ENCODE measurements at places on chromosomes 3 and 15.
A peak's percentile ranks its signal among the peaks of the same experiment; 100 is the strongest.

DNA sequence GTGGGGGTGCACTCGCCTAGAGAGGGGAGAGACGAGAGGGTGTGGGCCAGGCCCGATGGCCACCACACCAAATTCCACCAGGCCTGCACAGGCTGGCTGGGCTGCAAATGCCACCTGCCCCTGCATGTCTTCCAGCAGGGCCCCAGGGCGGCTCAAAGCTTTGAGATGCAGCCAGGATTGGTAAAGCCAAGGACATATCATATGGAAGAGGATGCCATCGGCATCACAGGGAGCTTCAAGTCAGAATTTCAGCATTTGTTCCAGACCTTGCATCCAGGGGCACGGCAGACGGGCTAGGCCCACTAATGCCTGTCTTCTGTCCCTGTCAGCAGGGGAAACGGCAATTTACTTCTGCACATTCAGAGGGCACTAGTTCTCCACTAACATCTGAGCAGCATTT is 97.8 kb downstream of the NUP210 start:
- no peak overlapping the region for H3K4me3 ChIP-seq
- H3K4me1 ChIP-seq, result no peaks in the 10 kb centered on the region
- no peak overlapping the region for H3K27ac ChIP-seq

GRCh38 chr15:40081691-40082194 is 26.9 kb downstream of the BMF start:
- no peaks in the 10 kb centered on the region for H3K36me3 ChIP-seq
- no peaks in the 10 kb centered on the region for H3K27me3 ChIP-seq
- peak overlapping the region; percentile 48 for H3K4me3 ChIP-seq
- H3K4me1 ChIP-seq, result peaks cover 26% of the 10 kb centered on the region

DNA sequence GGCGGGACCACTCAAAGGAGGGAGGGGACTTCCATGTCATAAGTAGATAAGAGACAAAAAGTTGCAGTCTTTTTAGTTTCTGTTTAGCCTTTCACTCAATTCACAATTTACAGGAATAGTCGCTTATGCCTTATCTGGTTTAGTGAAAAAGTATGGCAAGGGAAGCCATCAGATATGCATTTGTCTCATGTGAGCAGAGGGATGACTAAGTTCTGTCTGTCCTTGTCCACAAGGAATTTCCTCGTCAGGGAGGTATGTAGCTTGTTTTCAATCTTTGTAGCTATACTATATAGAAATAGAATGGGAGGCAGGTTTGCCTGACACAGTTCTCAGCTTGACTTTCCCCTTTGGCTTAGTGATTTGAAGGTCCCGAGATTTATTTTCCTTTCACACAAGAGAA is 882.8 kb downstream of the NAALADL2 start:
- H3K27ac ChIP-seq, result no peak overlapping the region
- H3K27me3 ChIP-seq, result no peaks in the 10 kb centered on the region

DNA sequence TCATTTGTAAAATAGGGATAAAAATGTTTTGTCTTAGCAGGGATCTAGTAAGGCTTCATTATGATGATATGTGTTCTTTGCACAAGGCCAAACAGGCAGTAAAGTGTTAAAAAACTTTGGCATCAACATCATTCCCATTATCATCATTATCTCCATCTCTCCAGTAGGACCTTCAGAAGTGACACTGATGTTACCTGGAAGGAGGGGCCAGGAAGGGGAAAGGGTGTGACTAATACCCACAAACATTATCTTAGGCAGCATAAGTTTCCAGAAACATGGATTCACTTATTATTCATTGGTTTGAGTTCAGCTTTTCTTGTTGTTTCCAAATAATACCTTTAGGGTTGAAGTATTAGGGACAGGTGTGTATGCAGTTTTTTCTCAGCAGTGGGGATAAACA is 399.6 kb downstream of the PTPRG start:
- no peak for DNase-seq
- H3K4me1 ChIP-seq, result peaks cover 9% of the 10 kb centered on the region
- H3K27me3 ChIP-seq, result no peaks in the 10 kb centered on the region
- H3K4me3 ChIP-seq, result no peak overlapping the region
- H3K27ac ChIP-seq, result no peak overlapping the region

GRCh38 chr15:57761562-57761961 is 55.0 kb downstream of the POLR2M start:
- H3K36me3 ChIP-seq, result no peaks in the 10 kb centered on the region
- H3K27ac ChIP-seq, result no peak overlapping the region
- no peak for DNase-seq
- H3K27me3 ChIP-seq, result no peaks in the 10 kb centered on the region

GRCh38 chr3:195160908-195161434 is 110.0 kb downstream of the XXYLT1 start:
- H3K4me1 ChIP-seq, result peaks cover 16% of the 10 kb centered on the region
- DNase-seq, result no peak
- no peaks in the 10 kb centered on the region for H3K36me3 ChIP-seq

GRCh38 chr3:197392961-197393360 is 94.5 kb upstream of the DLG1 start:
- peak overlapping the region; percentile 99 for H3K27ac ChIP-seq
- peaks cover 29% of the 10 kb centered on the region for H3K4me1 ChIP-seq
- DNase-seq, result peak; percentile 71
- H3K27me3 ChIP-seq, result peaks cover 3% of the 10 kb centered on the region
- no peak overlapping the region for H3K4me3 ChIP-seq

GRCh38 chr3:126373682-126374601 is 16.7 kb upstream of the KLF15 start:
- no peaks in the 10 kb centered on the region for H3K36me3 ChIP-seq
- H3K4me1 ChIP-seq, result no peaks in the 10 kb centered on the region
- H3K27ac ChIP-seq, result no peak overlapping the region
- peaks cover 5% of the 10 kb centered on the region for H3K27me3 ChIP-seq
- H3K4me3 ChIP-seq, result no peak overlapping the region
- peak; percentile 57 for DNase-seq

- H3K4me3 ChIP-seq, result no peak overlapping the region
- peaks cover 7% of the 10 kb centered on the region for H3K4me1 ChIP-seq
- peaks cover 15% of the 10 kb centered on the region for H3K27me3 ChIP-seq
- DNase-seq, result no peak
- no peaks in the 10 kb centered on the region for H3K36me3 ChIP-seq
Measured at GRCh38 chr3:194973366-194974000, 287.8 kb downstream of the FAM43A start.

- no peaks in the 10 kb centered on the region for H3K36me3 ChIP-seq
- no peak overlapping the region for H3K27ac ChIP-seq
- H3K4me3 ChIP-seq, result no peak overlapping the region
- H3K4me1 ChIP-seq, result peaks cover 6% of the 10 kb centered on the region
Measured at GRCh38 chr3:58214484-58215316, 3.9 kb upstream of the DNASE1L3 start.

DNA sequence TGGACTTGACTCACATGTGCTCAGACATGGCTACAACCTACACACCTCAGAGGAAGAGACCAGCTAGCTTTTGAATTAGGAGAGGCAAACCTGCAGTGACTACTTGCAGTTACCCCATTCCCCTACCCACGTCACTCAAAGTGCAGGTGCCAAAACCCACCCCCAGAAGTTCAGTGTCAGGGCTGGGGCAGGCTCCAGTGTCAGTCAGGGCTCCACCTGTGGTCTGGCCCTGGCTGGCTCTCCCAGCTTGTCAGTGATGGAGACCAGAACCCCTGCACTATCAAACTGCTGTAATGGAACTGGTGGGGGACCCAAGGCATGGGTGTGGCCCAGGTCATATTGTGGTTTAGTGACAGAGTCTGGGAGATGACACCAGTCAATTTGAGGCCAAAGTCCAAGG is 32.6 kb upstream of the SLC41A3 start:
- H3K4me1 ChIP-seq, result no peaks in the 10 kb centered on the region
- H3K27ac ChIP-seq, result no peak overlapping the region
- H3K27me3 ChIP-seq, result peaks cover 2% of the 10 kb centered on the region
- no peaks in the 10 kb centered on the region for H3K36me3 ChIP-seq
- DNase-seq, result no peak

DNA sequence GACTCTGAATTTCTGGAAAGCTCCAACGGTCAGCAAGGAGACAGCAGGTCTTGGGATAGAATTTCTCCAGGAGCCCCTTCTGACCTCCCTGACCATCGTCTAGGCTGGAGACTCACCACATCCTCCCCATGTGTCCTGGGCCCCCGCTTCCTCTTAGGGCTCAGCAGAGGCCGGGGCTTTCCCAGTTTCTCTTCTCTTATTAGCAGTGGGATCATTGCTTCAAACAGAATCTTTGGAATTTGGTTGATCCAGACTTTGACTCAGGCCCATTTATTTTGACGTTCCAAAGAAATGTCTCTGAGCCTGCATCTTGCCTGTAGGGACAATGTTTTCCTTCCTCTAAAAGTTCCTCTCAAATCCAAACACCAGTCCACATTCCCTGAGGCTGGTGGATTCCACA is 38.4 kb upstream of the SLC6A6 start:
- H3K4me1 ChIP-seq, result peaks cover 17% of the 10 kb centered on the region
- no peak overlapping the region for H3K4me3 ChIP-seq
- no peaks in the 10 kb centered on the region for H3K36me3 ChIP-seq
- H3K27me3 ChIP-seq, result peaks cover 21% of the 10 kb centered on the region
- peak; percentile 47 for DNase-seq

GRCh38 chr3:59839283-59839682 is 789.5 kb upstream of the CFAP20DC start:
- no peaks in the 10 kb centered on the region for H3K36me3 ChIP-seq
- peak; percentile 76 for DNase-seq
- no peak overlapping the region for H3K27ac ChIP-seq
- H3K27me3 ChIP-seq, result no peaks in the 10 kb centered on the region

DNA sequence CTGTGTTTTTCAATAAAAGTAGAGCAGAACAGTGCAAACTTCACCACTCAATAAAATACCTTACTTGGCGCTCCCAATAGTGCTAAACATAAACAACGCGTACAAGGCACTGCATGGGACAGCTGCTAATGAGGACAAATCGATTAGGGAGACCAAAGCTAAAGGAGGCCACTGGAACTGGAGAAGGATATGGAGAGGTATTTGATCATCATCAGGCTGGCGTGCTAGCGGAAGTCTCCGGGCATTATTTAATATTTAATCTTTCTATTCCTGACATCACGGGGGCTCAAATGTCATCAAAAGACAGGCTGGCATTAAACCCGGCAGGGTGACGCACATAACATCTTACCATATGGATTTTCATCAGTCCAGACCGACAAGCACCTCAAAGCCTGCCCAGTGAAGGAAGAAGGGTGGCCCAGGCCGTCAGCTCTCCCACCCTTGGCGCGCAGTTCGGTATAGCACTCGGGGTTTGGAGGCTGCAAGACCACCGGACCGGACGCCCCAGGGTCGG is 604 bp downstream of the CCPG1 start:
- H3K27me3 ChIP-seq, result no peaks in the 10 kb centered on the region
- H3K4me1 ChIP-seq, result peaks cover 5% of the 10 kb centered on the region
- H3K36me3 ChIP-seq, result no peaks in the 10 kb centered on the region
- peak overlapping the region; percentile 83 for H3K4me3 ChIP-seq
- H3K27ac ChIP-seq, result peak overlapping the region; percentile 81

DNA sequence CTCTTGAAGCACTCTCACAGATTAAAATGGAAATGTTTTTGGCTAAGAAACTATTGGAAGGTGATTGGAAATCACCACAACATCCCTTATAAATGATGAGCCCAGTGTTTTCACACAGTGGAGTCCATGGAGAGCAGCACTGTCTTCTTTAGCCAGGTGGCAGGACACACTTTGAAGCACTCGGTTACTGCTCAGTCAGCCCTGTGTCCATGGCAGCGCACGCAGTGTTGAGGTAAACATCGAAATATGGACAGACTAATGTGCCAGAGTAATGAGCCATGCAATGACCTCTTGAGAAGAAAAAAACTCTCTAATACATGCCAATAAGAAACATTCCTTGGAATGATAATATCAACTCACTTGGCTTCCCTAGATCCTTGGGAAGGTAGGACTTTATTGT is 66.6 kb downstream of the TGFBR2 start:
- no peak overlapping the region for H3K4me3 ChIP-seq
- no peaks in the 10 kb centered on the region for H3K4me1 ChIP-seq
- H3K27ac ChIP-seq, result no peak overlapping the region
- H3K27me3 ChIP-seq, result no peaks in the 10 kb centered on the region
- peak; percentile 50 for DNase-seq

- H3K27me3 ChIP-seq, result no peaks in the 10 kb centered on the region
- peak; percentile 87 for DNase-seq
- H3K4me1 ChIP-seq, result peaks cover 15% of the 10 kb centered on the region
- no peak overlapping the region for H3K4me3 ChIP-seq
- peak overlapping the region; percentile 52 for H3K27ac ChIP-seq
Measured at GRCh38 chr3:4416961-4417360, 50.1 kb downstream of the SUMF1 start.

GRCh38 chr3:45313743-45314403 is 74.5 kb upstream of the LARS2 start:
- H3K27ac ChIP-seq, result no peak overlapping the region
- no peaks in the 10 kb centered on the region for H3K36me3 ChIP-seq
- H3K4me3 ChIP-seq, result no peak overlapping the region
- H3K4me1 ChIP-seq, result no peaks in the 10 kb centered on the region

DNA sequence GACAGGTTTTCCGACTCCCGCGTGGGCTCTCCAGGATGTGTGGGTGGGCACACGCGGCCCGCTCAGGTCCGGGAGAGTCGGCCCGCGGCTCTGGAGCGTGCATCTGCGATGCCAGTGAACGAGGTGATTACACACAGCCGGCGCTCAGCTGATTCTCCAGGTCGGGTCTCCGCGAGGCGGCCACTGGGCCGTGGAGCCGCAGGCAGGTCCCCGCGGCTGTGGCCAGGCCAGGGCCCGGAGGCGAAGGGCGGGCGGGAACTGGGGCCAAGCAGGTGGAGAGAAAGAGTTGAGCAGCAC is 13.2 kb downstream of the PAK6 start:
- no peak for DNase-seq
- H3K27ac ChIP-seq, result no peak overlapping the region
- peaks cover 31% of the 10 kb centered on the region for H3K27me3 ChIP-seq
- no peaks in the 10 kb centered on the region for H3K36me3 ChIP-seq

- no peaks in the 10 kb centered on the region for H3K36me3 ChIP-seq
- H3K27ac ChIP-seq, result no peak overlapping the region
- H3K4me3 ChIP-seq, result no peak overlapping the region
- peak; percentile 56 for DNase-seq
- no peaks in the 10 kb centered on the region for H3K27me3 ChIP-seq
Measured at GRCh38 chr15:36484038-36484778, 95.2 kb upstream of the CDIN1 start.

DNA sequence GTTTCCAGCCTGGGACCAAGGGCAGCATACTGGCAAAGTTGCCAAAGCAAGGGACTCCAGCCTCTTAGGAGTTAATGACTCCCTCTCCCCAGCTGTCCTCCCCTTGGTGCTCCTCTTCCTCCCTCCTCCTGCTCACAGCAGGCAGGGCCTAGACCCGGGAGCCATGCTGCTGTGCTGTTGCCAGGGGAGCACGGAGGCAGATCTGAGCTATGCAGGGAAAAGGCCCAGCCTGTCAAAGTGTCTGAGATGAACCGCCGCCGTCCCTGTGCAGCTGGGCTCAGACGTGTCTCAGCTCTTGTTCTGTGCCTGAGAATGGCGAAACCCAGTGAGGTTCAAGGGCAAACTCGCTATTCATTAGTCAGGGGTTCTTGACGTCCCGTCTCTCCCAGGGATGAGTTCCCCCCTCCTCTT is 60.8 kb upstream of the POLG start:
- H3K27me3 ChIP-seq, result peaks cover 82% of the 10 kb centered on the region
- H3K4me1 ChIP-seq, result no peaks in the 10 kb centered on the region
- no peak for DNase-seq
- H3K36me3 ChIP-seq, result no peaks in the 10 kb centered on the region

Data from astrocyte (in vitro differentiated cells and primary cell).